ENCODE measurements at places on chromosomes 3 and 15. TPM values are rescaled to one million over a fixed set of nuclear protein-coding genes. Genes with fewer than 3 reads are reported as not detected.

PLD1 gene
- 3.2 TPM for total RNA-seq

MKRN2OS gene
- not detected for total RNA-seq

SCAANT1 gene
- total RNA-seq = 5.7 TPM

DNA sequence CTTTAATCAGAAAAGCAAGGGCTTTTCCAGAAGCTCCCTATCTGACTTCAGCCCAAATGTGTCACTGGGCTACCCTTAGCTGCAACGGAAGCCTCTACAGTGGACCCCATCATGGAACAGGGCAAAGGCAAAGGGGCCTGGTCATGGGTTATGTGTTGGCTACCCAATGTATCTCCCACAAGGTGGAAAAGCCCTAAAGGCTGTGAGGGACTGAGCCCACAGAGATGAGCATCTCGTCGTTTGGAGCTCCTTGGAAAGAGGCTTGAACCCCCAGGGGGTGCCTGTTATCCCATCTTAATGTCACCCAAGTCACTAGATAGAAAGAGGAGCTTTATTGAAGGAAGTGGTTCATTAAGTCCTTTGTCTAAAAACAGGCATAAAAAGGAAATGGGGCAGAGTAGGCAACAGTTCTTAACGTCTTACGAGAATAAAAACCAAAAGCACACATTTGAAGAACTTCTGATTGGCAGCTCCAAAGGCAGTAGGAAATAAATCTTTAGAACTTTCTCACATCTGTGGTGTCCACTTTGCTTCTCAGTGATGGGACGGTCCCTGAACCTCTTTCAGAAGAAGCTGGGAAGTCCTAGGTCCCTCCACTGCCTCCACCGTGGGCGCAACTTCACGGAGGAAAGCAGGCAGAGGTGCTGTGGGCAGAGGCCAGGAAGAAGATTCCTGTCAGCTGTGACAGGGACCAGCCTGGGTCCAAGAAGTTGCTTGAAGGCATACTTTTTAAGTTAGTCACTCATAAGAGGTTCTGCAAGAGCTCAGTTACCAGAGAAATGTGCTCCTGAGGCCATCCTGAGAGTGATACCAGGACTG, 93.7 kb downstream of the MYLK start:
- no peaks in the 10 kb centered on the region for H3K36me3 ChIP-seq
- DNase-seq = no peak
- no peak overlapping the region for H3K4me3 ChIP-seq

DNA sequence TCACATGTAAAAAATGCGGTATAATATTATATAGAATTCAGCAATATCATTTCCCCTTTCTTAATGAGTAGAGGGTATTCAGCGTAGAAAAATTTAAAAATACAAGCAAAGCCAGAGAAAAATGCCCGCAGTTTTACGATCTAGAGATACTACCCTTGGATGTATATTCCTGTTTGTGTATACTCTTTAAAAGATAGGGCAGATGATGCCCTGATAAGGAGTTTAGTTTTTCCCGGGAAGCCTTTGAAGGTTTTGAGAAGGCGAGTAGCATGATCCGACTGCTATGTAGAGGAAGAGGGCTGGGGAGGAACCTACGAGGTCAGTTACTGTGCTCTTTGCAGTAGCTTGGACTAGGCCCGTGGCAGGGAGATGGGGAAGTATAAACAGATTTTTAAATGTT, 1.2 kb downstream of the YEATS2 start:
- peak overlapping the region; percentile 44 for H3K27ac ChIP-seq
- no peaks in the 10 kb centered on the region for H3K27me3 ChIP-seq
- DNase-seq = no peak
- peak overlapping the region; percentile 96 for H3K4me3 ChIP-seq
- peaks cover 21% of the 10 kb centered on the region for H3K4me1 ChIP-seq
